ENCODE measurements at places on chromosomes 3 and 15.

- peak; percentile 47 for DNase-seq
These were observed 9.6 kb upstream of the PSMD2 start for GRCh38 chr3:184289426-184289938.

DNA sequence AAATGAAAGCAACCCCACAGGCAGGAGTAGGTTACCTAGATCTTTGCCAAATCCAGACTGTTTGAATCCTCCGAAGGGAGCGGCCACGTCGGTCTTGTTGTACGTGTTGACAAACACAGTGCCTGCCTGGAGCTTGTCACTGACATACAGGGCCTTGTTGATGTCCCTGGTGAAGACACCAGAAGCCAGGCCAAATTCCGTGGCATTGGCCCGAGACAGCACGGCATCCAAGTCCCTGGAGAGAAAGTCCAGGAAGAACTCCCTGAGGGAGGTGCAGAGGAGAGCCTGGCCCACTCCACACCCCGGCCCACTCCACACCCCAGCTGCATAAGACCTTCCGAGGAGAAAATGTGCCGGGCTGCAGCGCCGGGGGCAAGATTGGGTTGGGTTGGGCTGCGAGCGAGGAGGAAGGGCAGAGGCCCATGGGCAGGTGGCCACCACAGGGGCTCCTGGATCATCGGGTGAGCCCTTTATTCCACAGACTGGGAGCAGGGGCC is 21.8 kb upstream of the SLC41A3 start:
- no peak for DNase-seq

- no peak for DNase-seq
These were observed 1.4 kb downstream of the GYG1 start for GRCh38 chr3:148992635-148993255.

- DNase-seq = no peak
These were observed 941 bp upstream of the SLC26A6 start for GRCh38 chr3:48636149-48636655.

DNA sequence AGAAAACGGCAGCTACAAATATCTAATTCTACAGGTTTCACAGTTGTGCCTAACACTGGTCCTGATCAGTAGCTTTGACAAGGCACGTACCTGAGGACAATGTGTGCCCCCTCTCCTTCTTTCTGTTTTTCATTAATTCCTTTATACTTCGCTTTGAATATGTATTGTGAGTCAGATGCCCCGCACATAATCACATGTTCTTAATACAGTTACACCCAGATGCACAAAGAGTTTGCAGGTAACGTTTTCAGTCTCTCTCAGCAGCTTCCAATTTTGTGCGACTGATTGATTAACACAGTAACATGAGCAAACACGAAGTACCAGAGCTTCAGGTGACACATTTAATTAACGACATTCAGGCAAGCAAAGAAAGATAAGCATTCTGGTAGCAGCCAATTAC is 209.8 kb upstream of the ZPLD1 start:
- DNase-seq = no peak

GRCh38 chr3:190558796-190559195 is 44.9 kb downstream of the IL1RAP start:
- DNase-seq = no peak

GRCh38 chr3:183529717-183530116 is 25.8 kb downstream of the KLHL6 start:
- DNase-seq = no peak

GRCh38 chr15:46091860-46092450 is 457.1 kb downstream of the SQOR start:
- DNase-seq = no peak

- no peak for DNase-seq
These were observed 9.8 kb downstream of the P2RY14 start for GRCh38 chr3:151268267-151269235.

DNA sequence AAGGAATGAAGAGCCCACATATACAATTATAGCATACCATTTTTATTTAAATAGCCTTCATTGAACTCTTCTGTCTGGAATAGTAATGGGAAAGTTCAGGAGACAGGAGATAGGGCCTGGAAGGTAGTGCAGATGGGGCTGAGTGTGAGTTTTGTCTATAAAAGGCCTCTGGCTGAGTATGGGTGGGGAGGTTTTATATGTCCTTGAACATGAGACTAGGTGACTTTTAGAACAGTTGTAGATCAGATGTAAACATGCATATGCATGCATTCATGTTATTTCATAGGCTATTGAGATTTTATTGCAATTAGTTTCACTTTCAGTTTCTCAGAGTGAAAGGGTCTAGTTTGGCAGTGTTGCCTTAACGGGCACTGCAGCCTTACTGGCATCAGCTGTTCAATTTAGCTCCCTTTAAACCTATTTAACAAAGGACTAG is 27.1 kb downstream of the CGGBP1 start:
- DNase-seq = no peak

DNA sequence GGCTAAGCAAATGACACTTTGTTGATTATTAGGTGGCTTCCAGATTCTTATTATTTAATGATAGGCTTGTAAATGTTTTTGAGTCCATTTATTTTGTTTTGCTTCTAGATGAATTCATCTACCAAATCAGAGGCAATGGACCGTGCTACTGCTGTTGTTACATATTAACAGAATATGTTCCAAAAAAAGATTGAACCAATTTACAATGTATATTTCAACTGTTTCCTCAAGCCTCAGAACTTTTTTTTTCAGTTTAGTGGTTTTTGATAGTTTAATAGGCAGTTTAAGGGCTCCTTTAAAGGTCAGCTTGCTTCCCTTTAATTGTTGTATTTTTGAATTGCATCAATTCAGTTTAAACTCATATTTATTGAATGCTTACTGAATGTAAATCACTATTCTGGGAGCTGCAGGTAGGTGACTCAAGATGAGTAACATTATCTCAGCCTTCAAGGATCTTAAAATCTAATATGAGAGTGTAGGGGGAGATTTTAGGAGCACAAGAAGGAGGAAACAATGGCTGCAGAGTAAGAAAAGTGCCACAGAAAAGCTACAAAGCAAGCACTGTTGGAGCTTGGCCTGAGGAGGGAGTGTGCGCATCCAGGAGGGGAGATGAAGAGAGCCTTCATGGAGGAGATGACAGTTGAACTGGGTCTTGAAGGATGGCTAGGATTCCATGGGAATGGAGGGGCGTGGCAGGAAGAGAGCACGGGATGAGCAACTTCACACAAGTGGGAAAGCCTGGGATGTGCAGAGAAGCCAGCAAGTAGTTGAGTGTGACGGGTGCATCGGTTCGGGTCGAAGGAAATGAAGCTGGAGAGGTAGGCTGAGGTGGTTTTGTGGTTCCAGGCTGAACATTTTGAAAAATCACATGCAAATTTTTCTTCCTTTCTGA is 14.7 kb downstream of the MAP2K1 start:
- no peak for DNase-seq

GRCh38 chr15:49987198-49987785 is 131.7 kb downstream of the ATP8B4 start:
- DNase-seq = no peak

DNA sequence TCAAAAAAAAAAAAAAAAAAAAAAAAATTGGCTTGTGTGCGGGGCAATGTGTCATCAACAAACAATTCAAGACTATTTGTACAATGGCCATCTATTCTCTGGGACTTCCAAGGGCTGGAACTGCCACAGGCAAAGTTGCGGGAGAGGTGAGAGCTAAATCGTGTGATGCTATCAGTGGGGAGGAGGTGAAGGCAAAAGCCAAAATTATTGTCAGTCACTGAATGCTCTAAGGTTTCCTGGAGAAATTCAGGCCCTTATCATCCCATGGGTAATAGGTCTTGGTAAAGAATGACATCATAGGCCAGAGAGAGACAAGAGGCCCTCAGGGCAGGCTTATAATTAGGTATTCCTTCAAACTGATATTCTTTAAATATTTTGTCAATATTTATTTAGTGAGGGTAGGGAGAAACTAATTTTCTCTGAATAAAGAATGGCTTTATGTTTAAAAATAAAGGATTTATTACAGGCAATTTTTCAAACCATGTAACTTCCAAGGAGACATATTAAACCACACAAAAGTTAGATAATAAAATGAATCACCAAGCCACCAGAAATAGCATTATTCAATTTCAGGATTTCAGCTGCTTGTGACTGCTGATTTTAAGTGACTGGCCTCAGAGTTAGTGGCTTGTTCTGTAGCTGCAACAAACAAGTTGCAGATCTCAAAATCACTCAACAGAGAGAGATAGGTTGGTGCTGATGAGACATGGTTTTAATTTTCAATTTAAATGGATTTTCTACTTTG is 226.3 kb upstream of the MRPL3 start:
- no peak for DNase-seq

DNA sequence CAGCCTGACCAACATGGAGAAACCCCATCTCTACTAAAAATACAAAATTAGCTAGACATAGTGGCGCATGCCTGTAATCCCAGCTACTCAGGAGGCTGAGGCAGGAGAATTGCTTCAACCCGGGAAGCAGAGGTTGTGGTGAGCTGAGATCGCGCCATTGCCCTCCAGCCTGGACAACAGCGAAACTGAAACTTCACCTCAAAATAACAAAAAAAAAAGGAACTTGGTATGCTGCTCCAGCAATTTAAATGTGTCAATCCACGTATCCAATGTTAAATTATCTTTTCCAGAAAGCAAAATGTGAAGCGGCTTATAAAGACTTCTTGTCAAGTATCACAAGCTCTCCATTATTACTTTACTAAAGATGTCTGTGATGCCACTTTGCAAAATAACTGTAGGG is 9.9 kb upstream of the ARIH1 start:
- no peak for DNase-seq

DNA sequence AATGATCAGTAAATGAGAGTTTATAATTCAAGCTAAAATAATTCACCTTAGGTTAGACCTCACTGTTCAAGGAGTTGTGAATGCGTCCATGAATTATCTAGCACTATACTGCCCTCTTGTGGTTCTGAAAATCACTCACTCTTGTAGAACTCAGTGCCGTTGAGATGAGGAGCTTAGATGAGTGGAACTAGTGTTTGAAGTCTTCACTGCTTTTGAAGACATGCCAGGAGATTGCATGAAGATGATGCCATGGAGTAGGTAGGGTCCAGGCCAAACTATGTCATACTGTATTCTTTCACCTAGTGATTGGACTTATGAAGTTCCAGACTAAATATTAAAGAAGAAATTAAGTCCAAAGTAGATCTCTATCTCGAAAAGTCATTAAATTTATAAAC is 28.8 kb downstream of the LYSMD4 start:
- DNase-seq = no peak

Data from stimulated activated CD4-positive, alpha-beta T cell treated with anti-CD3 and anti-CD28 coated beads, TNF-alpha, amount 100 ng/mL, for 24 hours (primary cell).